Thoracic aorta (tissue), 2 donors: ENCODE measurements at places on chromosomes 2 and 18. TPM values are rescaled to one million over a fixed set of nuclear protein-coding genes. Genes with fewer than 3 reads are reported as not detected.

DNA sequence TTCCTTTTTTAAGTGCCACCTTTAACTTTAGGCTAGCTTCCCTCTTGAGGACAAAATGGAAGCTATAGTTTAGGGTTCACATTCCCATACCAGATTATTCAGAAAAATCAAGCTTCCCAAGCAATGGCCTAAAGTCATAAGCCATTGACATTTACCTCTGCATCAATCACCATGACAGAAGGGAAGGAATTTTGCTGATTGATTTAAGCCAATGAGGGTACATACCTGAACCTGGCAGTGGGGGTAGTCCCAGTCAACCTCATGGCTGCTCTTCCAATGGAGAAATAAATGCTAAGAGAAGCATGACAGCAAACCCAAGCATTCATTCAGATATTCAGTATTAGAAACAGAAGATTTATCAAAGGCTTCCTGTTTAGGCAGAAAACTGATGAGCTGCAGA, 128.4 kb upstream of the CREB1 start:
- no peaks in the 10 kb centered on the region for H3K36me3 ChIP-seq
- H3K4me3 ChIP-seq = no peak overlapping the region
- H3K27me3 ChIP-seq = no peaks in the 10 kb centered on the region
- H3K4me1 ChIP-seq = no peaks in the 10 kb centered on the region

Gene ASB18
- total RNA-seq = not detected

- peaks cover 60% of the 10 kb centered on the region for H3K4me1 ChIP-seq
- H3K27ac ChIP-seq = peak overlapping the region; percentile 91
- no peaks in the 10 kb centered on the region for H3K27me3 ChIP-seq
- H3K36me3 ChIP-seq = no peaks in the 10 kb centered on the region
Observed at GRCh38 chr2:46337208-46337994, 40.2 kb downstream of the EPAS1 start.

GRCh38 chr2:124609667-124610066, 584.6 kb downstream of the CNTNAP5 start:
- no peaks in the 10 kb centered on the region for H3K4me1 ChIP-seq
- no peak overlapping the region for H3K4me3 ChIP-seq
- H3K36me3 ChIP-seq = no peaks in the 10 kb centered on the region
- no peak for DNase-seq
- no peaks in the 10 kb centered on the region for H3K27me3 ChIP-seq
- no peak overlapping the region for H3K27ac ChIP-seq

- H3K4me1 ChIP-seq = no peaks in the 10 kb centered on the region
- H3K4me3 ChIP-seq = no peak overlapping the region
- no peak overlapping the region for H3K27ac ChIP-seq
- no peaks in the 10 kb centered on the region for H3K36me3 ChIP-seq
Observed at GRCh38 chr18:1581581-1581980, 676.9 kb downstream of the ADCYAP1 start.

- H3K4me3 ChIP-seq = no peak overlapping the region
- no peak for DNase-seq
- H3K4me1 ChIP-seq = no peaks in the 10 kb centered on the region
- H3K27me3 ChIP-seq = no peaks in the 10 kb centered on the region
Observed at GRCh38 chr2:226050822-226051221, 651.3 kb downstream of the NYAP2 start.

DNA sequence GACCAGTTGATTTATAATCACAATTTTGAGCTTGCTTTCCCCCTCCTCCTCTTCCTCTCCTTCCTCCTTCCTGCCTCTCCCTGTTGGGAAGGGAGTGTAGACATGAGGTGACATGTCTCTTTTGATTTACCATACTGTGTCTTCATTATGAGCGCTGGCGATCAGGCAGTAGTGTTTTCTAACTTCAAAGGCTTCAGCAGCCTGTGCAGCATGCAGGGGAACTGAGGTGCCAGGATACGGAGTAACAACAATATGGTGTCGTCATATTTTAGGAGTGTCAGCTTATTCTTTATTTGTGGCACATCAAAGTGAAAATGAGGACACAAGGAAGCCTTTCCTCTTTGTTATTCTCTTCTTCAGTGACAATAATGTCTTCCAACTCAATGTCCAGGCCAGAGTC, 864.2 kb downstream of the SLC4A3 start:
- H3K4me1 ChIP-seq = no peaks in the 10 kb centered on the region
- H3K27me3 ChIP-seq = no peaks in the 10 kb centered on the region
- no peak overlapping the region for H3K4me3 ChIP-seq
- DNase-seq = no peak
- no peak overlapping the region for H3K27ac ChIP-seq

- H3K27ac ChIP-seq = no peak overlapping the region
- no peaks in the 10 kb centered on the region for H3K4me1 ChIP-seq
- no peak for DNase-seq
- H3K4me3 ChIP-seq = no peak overlapping the region
- no peaks in the 10 kb centered on the region for H3K36me3 ChIP-seq
- H3K27me3 ChIP-seq = no peaks in the 10 kb centered on the region
Observed at GRCh38 chr2:23658466-23658942, 268.4 kb downstream of the ATAD2B start.
